ENCODE measurements at places on chromosomes 12 and 14.

DNA sequence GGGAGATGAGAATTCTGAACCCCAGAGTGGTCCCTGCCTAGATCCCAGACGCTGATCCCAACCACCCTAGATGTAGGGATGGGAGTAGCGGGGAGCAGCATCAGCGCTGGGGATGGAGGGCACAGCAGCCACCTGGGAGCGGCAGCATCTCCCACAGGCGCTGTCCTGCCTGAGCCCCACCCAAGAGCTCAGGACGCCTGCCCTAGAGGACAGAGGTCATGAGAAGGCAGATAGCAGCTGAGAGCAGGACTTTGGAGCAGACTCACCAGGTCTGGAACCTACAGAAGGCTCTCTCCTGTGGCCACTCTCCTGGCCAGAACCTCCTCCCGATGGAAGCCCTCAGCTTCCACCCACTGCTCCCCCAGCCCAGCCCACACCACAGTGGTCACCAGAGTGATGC, 7.2 kb downstream of the CCDC85C start:
- DNase-seq: no peak

DNA sequence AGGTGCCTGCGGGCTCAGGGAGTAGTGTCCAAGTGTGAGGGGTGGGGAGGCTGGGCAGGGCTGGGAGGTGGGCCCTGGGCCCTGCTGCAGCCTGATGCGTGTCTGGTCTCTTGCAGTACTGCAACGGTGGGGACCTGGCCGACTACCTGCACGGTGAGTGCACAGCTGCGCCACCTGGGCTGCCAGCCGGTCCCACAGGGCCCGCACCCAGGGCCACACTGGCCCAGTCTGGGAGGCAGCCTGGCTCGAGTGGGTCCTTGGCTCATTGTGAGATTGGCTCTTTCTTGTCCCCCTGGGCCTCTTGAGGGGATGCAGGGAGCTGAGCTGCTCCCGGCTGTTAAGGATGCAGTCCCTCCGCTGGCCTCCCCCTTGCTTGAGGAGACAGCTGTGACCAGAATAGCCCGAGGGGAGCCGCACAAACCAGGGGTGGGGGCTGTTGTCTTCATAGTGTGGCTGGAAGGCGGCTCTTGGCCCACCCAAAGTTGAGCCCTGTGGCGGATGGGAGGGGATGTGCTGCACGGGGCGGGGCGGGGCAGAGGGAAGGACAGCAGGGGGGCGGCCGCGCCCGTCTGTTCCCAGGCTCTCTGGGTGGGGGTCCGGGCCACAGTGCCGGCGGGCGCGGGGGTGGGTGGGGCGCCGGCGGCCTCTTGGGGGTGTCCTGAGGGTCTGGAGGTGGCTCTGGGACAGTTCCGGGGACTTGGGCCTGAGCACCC, 13.1 kb downstream of the ULK1 start:
- DNase-seq: no peak

DNA sequence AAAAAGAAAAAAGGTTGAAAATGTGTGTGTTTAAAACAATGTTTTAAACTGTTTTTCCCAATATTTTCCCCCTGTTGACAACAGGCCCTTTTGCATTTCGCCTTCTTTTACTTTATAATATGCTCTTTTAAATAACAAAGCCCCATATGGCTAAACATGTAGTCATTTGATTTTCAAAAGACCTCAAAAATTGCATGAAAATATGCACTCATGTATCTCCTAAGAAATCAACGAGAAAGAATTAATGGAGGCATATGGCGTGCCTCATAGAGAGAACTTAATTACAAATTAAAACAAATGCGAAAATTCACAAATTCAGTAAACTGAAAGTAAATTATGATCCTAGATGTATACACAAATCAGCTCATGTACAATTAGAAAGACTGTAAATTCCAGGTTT, 202.6 kb upstream of the FOXN3 start:
- no peak for DNase-seq

GRCh38 chr12:113996026-113996425, 29.9 kb upstream of the RBM19 start:
- DNase-seq: no peak

DNA sequence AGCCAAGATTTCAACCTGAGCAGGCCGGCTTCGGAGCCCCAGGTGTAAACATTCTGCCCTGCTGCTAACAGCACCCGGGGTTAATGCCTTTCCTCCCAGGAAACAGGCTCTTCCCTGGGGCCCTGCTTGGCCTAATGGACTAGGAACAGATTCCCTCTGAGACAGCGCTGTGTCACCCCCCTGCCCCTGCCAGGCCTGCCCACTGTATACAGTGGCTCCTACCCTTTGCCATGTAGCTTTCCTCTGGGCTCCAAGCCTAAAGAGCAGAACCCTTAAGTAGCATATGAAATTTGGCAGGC, 28.3 kb upstream of the BCDIN3D start:
- DNase-seq: no peak
